CD4-positive, CD25-positive, alpha-beta regulatory T cell (primary cell): ENCODE measurements at places on chromosomes 1 and 21. TPM values are rescaled to one million over a fixed set of nuclear protein-coding genes. Genes with fewer than 3 reads are reported as not detected.

FAF1 gene
- total RNA-seq, result 56.6 TPM

FCGR1A gene
- not detected for total RNA-seq

OR2M3 gene
- total RNA-seq, result not detected

TMEM52 gene
- 0.62 TPM for total RNA-seq

E2F2 gene
- 13.8 TPM for total RNA-seq

HRNR gene
- total RNA-seq, result not detected

ATP1A4 gene
- total RNA-seq, result not detected

IL19 gene
- not detected for total RNA-seq

COL6A2 gene
- 12.9 TPM for total RNA-seq

SELP gene
- 12.1 TPM for total RNA-seq

ADORA3 gene
- total RNA-seq, result not detected

ANXA9 gene
- not detected for total RNA-seq

LCE2C gene
- total RNA-seq, result not detected

LY9 gene
- total RNA-seq, result 105 TPM

TDRD5 gene
- not detected for total RNA-seq

TMEM269 gene
- 1.1 TPM for total RNA-seq

SDC3 gene
- total RNA-seq, result 0.12 TPM

IGFN1 gene
- total RNA-seq, result not detected

SLFNL1 gene
- total RNA-seq, result 0.30 TPM

IQGAP3 gene
- total RNA-seq, result 0.10 TPM

LCK gene
- total RNA-seq, result 388 TPM

GORAB gene
- total RNA-seq, result 29.8 TPM

CFAP74 gene
- not detected for total RNA-seq

F13B gene
- total RNA-seq, result not detected

OLIG2 gene
- total RNA-seq, result not detected

PTGER3 gene
- total RNA-seq, result 0.32 TPM

C1QA gene
- total RNA-seq, result not detected

KRTAP19-3 gene
- total RNA-seq, result not detected

CNKSR1 gene
- 7.0 TPM for total RNA-seq

PLA2G2C gene
- not detected for total RNA-seq

LRRN2 gene
- total RNA-seq, result not detected

CD247 gene
- total RNA-seq, result 410 TPM

RORC gene
- total RNA-seq, result 6.2 TPM

SLC45A1 gene
- 0.86 TPM for total RNA-seq

ALPL gene
- not detected for total RNA-seq

AZIN2 gene
- 1.5 TPM for total RNA-seq

LCA5L gene
- total RNA-seq, result not detected

TFF3 gene
- total RNA-seq, result not detected

PYHIN1 gene
- 97.3 TPM for total RNA-seq

HMCN1 gene
- total RNA-seq, result 0.81 TPM

ADAM30 gene
- total RNA-seq, result not detected

CCDC24 gene
- 1.2 TPM for total RNA-seq

NEK2 gene
- total RNA-seq, result 0.81 TPM

KRTAP10-11 gene
- total RNA-seq, result not detected

MPL gene
- total RNA-seq, result 2.2 TPM
